Gastroesophageal sphincter (tissue), 4 donors: ENCODE measurements at places on chromosomes 1 and 21. TPM values are rescaled to one million over a fixed set of nuclear protein-coding genes. Genes with fewer than 3 reads are reported as not detected.

CD101 gene
- 0.73 TPM for total RNA-seq

CD46 gene
- total RNA-seq: 117 TPM

ADAR gene
- total RNA-seq: 71.0 TPM

DCDC2B gene
- total RNA-seq: not detected

RPE65 gene
- total RNA-seq: not detected

REG4 gene
- total RNA-seq: not detected

ZBED6 gene
- total RNA-seq: 19.9 TPM

GON4L gene
- total RNA-seq: 16.6 TPM

SLC9C2 gene
- not detected for total RNA-seq

AUNIP gene
- total RNA-seq: 1.1 TPM

ITSN1 gene
- total RNA-seq: 44.7 TPM

MTARC1 gene
- 6.2 TPM for total RNA-seq

IL24 gene
- not detected for total RNA-seq

GATAD2B gene
- total RNA-seq: 18.4 TPM

NR5A2 gene
- total RNA-seq: 4.2 TPM

CYYR1 gene
- total RNA-seq: 8.9 TPM

DPT gene
- total RNA-seq: 75.2 TPM

GREM2 gene
- total RNA-seq: 8.9 TPM

CHI3L2 gene
- 4.7 TPM for total RNA-seq

ZBTB8B gene
- total RNA-seq: 0.16 TPM

CBR3 gene
- 11.4 TPM for total RNA-seq

SLAMF7 gene
- 0.62 TPM for total RNA-seq

COL18A1 gene
- 69.3 TPM for total RNA-seq

AMY2A gene
- not detected for total RNA-seq

RGS13 gene
- total RNA-seq: 1.9 TPM

ACTL8 gene
- total RNA-seq: not detected

ADAMTS5 gene
- 31.4 TPM for total RNA-seq

GJB5 gene
- not detected for total RNA-seq

PLA2G2F gene
- not detected for total RNA-seq

MATN1 gene
- not detected for total RNA-seq
